ENCODE measurements at places on chromosomes 16 and 17.

GRCh38 chr17:80499961-80500665, 23.7 kb upstream of the NPTX1 start:
- DNase-seq = no peak
- H3K4me3 ChIP-seq = no peak overlapping the region
- H3K4me1 ChIP-seq = no peaks in the 10 kb centered on the region
- peaks cover 84% of the 10 kb centered on the region for H3K27me3 ChIP-seq
- no peak overlapping the region for H3K27ac ChIP-seq

DNA sequence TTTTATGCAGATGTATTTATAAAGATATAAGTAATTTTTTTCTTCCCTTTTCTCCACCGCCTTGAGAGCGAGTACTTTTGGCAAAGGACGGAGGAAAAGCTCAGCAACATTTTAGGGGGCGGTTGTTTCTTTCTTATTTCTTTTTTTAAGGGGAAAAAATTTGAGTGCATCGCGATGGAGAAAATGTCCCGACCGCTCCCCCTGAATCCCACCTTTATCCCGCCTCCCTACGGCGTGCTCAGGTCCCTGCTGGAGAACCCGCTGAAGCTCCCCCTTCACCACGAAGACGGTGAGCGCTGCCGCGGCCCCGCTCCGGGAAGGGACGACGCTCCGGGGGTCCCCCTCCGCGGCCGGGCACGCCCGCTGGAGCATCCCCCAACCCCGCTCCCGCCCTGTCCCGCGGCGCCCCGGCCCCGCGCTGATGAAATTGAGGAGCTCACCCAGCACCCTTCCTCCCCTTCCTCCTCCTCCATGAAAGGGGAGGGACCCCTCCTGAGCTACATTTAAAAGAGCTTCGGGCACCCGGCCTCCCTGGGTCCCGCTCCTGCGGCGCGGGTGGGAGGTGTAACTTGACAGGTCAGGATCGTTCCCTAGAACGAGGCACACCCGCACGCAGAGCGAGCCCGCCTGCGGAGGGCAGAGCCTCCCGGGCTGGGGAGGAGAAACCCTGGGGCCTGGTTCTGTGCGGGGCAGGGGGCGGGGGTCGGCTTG, 706 bp downstream of the HLF start:
- H3K4me3 ChIP-seq = peak overlapping the region; percentile 74
- H3K27me3 ChIP-seq = no peaks in the 10 kb centered on the region
- peaks cover 16% of the 10 kb centered on the region for H3K4me1 ChIP-seq
- DNase-seq = no peak
- H3K36me3 ChIP-seq = no peaks in the 10 kb centered on the region

DNA sequence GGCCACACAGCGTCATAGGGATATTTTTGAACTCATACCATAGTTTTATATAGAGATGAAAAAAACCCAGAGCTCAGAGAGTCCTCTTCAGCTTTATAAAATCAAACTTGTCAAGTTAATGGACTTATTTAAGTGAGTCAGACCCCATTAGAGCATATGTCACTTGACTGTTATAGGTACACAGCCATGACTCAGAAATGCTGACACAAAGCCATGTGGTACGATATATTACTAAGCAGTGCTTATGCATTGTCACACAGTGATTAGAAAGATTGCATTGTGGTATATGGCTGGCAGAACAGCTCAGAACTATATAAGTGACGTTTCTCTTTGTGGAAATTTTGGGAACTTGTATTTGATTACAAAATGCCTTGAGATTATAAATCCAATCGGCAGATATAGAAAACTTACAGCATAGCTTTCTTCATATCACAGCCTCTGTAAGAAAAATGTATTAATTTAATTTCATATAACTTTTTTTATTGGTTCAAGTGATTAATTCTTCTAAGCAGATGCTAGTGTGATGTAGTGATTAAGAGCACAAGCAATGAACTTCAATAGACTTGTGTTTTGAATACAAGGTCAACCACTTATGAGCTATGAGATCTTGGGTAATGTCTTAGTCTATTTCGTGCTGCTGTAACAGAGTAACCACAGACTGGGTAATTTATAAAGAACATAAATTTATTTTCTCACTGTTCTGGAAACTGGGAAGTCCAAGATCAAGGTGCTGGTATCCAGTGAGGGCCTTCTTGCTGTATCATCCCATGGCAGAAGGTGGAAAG, 25.8 kb upstream of the GINS3 start:
- no peaks in the 10 kb centered on the region for H3K36me3 ChIP-seq
- no peaks in the 10 kb centered on the region for H3K27me3 ChIP-seq
- no peak overlapping the region for H3K4me3 ChIP-seq
- no peak for DNase-seq
- H3K27ac ChIP-seq = no peak overlapping the region
- peaks cover 4% of the 10 kb centered on the region for H3K4me1 ChIP-seq

DNA sequence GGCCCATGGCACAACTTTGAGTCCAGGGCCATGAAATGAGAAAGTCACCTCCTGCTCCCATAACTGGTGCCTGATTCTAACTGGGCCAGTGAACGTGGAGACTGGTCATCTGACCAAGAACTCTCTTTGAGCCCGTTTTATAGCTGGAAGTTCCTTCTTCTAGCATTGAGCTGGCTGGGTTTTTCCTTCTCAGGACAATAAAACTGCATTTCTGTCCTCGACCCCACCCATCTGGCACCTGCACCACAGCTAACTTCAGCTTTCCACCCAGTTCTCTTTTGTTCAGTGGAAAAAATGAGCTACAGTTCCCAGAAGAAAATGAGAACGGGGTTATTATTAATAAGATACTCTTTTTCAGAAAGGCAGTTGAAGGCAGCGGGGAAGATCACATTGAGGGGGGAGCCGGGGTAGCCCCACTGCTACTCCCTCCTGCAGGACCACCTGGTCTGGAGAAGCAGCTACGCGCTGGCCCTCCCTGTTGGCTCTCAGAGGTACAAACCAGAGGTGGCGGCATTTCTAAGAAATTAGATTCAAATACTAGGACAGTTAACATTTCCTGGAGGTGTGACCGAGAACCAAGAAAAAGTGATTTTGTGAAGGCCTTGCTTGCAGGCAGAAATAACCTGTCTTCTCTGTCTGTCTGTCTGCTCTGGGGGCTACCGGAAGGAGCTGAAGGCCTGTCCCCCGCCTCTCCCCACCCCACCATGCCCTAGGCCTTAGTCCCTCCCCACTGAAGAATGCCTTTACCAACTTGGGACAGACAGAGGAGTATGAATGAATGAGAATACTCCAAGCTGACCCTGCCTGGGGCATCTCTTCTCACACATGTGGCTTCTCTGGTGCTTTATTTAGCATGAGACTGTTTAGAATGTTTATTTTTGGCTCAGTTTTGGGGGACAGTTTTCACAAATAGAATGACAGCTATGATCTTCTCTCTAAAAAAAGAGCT, 123.9 kb downstream of the XYLT1 start:
- H3K27ac ChIP-seq = no peak overlapping the region
- peaks cover 36% of the 10 kb centered on the region for H3K4me1 ChIP-seq
- H3K4me3 ChIP-seq = no peak overlapping the region
- DNase-seq = no peak
- H3K27me3 ChIP-seq = no peaks in the 10 kb centered on the region

DNA sequence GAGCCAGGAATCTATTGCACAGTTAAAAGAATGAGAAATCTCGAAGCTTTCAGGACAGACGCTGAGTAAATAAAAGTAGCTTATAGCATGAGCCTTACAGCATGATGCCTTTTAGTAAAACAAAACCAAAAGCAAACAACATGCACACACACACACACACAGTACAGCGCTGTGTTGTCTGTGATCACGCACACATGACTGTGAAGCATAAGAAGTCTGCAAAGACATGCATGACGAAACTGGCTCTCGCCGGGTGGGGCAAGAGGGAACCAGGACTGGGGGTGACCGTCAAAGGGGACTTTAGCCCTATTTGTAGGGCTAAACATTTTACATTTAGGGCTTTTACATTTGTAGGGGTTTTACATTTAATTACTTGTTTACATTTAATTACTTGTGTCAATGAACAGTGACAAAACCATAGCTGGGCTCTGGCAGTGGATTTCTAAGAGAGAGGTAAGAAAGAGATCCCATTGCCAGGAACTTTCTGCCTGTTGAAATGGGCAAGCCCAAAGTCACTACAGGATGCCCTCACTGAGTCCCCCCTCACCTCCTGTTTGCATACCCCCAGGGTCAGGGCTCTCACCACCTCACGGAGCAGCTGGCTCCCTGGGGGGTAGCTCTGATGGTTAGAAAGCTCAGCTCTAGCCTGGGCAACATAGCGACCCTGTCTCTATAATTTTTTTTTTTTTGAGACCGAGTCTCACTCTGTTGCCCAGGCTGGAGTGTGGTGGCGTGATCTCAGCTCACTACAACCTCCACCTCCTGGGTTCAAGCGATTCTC, 2.0 kb upstream of the TNFRSF13B start:
- H3K27ac ChIP-seq = no peak overlapping the region
- H3K36me3 ChIP-seq = no peaks in the 10 kb centered on the region
- H3K4me3 ChIP-seq = no peak overlapping the region
- H3K27me3 ChIP-seq = no peaks in the 10 kb centered on the region
- no peak for DNase-seq

DNA sequence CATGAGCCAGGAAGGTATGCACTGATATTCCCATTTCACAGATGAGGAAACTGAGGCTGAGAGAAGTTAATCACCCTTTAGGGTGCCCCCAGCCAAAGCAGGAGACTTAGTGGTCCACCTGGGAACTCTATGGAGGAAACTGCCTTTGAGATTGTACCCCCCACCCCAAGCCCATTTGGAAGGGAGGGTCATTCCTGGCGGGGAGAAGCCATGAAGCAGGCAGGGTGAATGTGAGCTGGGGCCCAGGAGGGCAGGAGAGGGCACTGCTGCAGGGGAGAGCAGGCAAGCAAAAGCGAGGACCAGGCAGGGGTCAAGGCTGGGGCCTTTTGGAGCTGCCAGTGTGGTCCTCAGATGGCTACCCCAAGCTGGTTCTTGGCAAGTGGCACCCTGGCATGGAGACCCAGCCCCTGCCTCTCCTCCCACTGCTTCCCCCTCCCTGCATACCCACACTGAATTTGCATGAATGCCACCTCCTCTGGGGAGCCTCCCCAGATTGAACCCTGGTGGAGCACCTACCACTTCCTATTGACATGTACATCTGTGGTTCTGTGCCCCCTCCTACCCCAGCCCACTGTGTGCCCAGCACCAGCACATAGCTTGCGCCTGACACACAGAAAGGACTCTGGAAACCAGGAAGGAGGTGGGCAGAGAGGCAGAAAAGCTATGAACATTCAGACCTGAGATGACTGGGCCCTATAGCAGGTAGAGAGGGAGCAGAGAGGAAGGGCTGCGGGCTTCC, 965 bp upstream of the TMC6 start:
- peak overlapping the region; percentile 86 for H3K27ac ChIP-seq
- no peak for DNase-seq
- H3K4me1 ChIP-seq = peaks cover 100% of the 10 kb centered on the region
- H3K27me3 ChIP-seq = no peaks in the 10 kb centered on the region
- peaks cover 9% of the 10 kb centered on the region for H3K36me3 ChIP-seq

DNA sequence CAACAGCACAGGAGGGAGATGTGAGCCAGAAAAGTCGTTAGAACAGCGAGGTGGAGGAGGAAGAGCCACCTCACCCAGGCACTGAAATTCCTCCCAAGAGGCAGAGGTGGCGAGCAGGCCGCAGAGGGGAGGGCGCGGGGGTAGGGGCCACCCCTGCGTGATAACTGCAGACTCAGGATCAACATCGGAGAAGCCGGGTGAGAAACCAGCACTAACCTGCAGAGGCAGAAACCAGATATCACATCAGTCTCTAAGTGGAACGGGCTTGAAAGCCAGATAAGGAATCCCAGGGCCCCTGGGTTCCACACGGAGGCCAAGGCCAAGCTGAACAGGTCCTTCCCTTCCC, 39.4 kb upstream of the ZC3H18 start:
- peaks cover 7% of the 10 kb centered on the region for H3K36me3 ChIP-seq
- no peak overlapping the region for H3K4me3 ChIP-seq
- DNase-seq = no peak
- H3K27ac ChIP-seq = no peak overlapping the region

DNA sequence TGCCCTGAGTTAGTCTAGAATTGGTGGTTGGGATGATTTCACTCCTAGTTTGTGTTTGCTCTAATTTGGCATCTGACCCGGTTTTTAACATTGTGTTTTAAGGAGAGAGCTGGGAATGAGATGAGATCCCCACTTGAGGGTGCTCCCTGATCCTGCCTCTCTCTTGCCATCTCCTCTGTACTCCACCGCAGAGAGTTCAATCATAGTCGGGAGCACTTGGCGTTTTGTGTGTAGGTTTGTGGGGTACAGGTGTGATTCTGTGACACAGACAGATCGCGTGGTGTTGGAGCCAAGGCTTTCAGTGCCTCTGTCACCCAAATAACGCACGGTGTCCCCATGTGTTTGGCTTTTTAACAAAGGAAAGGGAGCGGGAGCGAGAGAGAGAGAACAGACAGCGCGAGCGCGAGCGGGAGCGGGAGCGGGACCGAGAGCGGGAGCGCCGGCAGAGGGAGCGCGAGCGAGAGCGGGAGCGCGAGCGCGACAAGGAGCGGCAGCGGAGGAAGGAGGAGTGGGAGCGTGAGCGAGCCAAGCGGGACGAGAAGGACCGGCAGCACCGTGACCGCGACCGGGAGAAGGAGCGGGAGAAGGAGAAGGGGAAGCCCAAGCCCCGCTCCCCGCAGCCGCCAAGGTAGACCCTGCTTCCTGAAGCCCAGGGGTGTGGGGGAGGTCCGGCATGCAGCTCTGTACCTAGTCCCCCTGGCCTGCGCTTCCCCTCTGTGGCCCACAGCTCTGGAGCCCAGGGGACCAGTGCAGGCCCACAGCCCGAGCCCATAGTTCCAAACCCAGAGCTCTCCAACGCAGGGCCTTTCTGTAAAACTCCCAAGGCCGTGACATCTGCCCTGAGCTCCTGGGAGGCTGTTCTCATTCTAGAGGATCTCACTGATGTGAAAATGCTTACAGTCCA, 27.2 kb upstream of the IL17C start:
- no peak for DNase-seq
- peaks cover 28% of the 10 kb centered on the region for H3K36me3 ChIP-seq
- no peaks in the 10 kb centered on the region for H3K27me3 ChIP-seq
- H3K4me3 ChIP-seq = no peak overlapping the region
- H3K4me1 ChIP-seq = no peaks in the 10 kb centered on the region

- no peaks in the 10 kb centered on the region for H3K36me3 ChIP-seq
- peaks cover 4% of the 10 kb centered on the region for H3K27me3 ChIP-seq
- H3K4me1 ChIP-seq = peaks cover 4% of the 10 kb centered on the region
Measured at GRCh38 chr16:86344586-86344871, 165.8 kb upstream of the FOXF1 start.

GRCh38 chr17:27533874-27534815, 77.9 kb downstream of the KSR1 start:
- no peaks in the 10 kb centered on the region for H3K36me3 ChIP-seq
- H3K27ac ChIP-seq = no peak overlapping the region
- no peak for DNase-seq
- no peaks in the 10 kb centered on the region for H3K27me3 ChIP-seq
- H3K4me1 ChIP-seq = peaks cover 38% of the 10 kb centered on the region
- H3K4me3 ChIP-seq = no peak overlapping the region

- H3K27ac ChIP-seq = peak overlapping the region; percentile 1
- H3K4me3 ChIP-seq = no peak overlapping the region
- H3K27me3 ChIP-seq = no peaks in the 10 kb centered on the region
- DNase-seq = no peak
Measured at GRCh38 chr17:17815062-17815406, 21.8 kb downstream of the SREBF1 start.

DNA sequence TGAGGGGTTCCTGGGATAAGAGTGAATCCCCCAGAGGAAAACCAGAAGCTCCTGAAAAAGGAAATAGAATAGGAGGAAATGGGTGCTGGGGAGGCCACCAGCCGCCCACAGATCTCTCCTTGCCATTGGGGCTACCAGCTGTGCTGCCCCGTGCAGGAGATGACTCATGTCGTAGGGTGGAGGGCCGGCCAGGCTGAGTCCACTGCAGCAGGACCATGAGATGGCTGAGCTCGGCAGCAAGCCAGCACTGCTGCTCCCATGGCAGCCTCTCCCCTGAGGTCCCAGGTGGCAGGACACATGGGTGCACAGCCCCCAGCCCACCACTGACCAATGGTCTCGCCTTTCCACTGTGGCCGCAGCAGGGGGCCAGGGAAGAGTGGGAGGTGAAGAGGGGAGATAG, 95.5 kb downstream of the GNAO1 start:
- H3K27ac ChIP-seq = no peak overlapping the region
- H3K4me3 ChIP-seq = no peak overlapping the region
- no peaks in the 10 kb centered on the region for H3K36me3 ChIP-seq
- no peak for DNase-seq
